NCI-H2107 (cell line): ENCODE measurements at places on chromosomes 7 and 10.

- DNase-seq: no peak
Measured at GRCh38 chr7:157520249-157520648, 183.4 kb downstream of the DNAJB6 start.

GRCh38 chr10:111648046-111648445, 535.5 kb downstream of the GPAM start:
- no peak for DNase-seq

DNA sequence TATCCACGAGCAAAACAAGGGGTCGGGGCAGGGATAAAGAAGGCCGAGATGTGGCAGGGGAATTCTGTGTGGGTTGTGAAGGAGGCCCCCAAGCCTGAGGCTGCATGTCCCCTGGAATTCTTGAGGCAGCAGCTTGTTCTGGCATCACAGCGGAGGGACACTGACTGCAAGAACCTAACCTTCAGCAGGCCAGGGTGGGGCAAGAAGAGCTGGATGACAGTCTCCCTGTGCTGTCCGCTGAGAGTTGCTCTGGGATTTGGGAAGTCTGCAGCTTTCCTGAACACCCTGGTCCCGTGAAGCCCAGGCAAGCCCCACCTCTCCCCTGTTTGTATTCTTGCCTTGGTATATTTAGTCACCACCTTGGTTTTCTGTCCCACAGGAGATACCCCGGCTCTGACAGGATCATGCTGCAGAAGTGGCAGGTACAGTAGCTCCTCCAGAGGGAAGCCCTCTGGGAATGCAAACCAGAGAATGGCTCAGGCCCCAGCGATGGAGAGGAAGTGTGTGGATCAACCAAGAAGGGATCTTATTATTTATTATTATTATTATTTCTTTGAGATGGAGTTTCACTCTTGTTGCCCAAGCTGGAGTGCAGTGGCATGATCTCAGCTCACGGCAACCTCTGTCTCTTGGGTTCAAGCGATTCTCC, 1.9 kb upstream of the LRRC18 start:
- no peak for DNase-seq

DNA sequence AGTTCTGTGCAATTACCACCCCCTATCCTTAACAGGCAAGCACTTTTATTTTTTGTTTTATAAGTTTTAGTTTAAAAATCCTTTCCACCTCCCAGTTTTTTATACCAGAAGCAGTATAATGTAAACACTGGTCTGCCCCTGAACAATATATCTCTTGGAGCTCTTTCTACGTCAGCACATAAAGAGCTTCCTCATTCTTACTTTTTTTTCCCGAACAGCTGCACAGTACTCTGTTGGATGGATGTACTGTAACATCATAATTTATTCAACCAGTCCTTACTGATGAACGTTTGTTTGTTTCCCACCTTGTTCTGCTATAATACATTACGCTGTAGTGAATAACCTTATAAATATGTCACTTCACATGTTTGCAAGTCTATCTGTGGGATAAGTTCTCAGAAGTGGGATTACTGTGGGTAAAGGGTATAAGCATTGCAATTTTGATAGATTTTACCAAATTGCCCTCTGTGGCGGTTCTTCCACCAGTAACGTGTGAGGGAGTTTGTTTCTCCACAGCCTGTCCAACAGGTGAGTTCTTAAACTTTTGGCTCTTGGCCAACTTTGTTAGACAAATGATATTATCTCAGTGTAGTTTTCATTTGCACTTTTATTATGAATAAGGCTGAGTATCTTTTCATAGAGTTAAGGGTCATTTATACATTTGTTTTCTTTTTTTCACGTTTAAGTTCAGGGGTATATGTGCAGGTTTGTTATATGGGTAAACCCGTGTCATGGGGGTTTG, 32.8 kb downstream of the ADRA2A start:
- no peak for DNase-seq

DNA sequence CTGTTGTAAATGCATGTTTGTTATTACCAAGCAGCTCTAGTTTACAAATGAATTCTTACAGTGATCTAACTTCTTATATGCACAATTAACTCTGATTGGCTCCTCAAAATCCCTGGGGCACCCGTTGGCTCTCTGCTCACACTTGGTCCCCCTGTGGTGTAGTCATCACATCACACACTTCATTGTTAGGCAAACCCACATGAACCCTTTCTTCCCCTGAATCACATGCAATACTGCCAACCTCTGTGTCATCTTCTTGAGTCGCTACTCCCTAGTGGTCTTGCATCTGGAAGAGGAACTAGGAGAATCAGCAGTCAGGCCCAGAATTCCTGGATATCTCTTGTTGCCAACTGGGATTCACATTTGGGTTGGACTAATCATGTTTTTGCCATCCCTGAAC, 73.1 kb downstream of the CD36 start:
- DNase-seq: no peak
